ENCODE measurements at places on chromosomes 5 and 9. TPM values are rescaled to one million over a fixed set of nuclear protein-coding genes. Genes with fewer than 3 reads are reported as not detected.

- peak; percentile 51 for DNase-seq
Measured at GRCh38 chr9:76316069-76316468, 78.2 kb downstream of the RFK start.

- peak; percentile 80 for DNase-seq
Measured at GRCh38 chr9:128636024-128636390, 20.6 kb downstream of the DYNC2I2 start.

DNA sequence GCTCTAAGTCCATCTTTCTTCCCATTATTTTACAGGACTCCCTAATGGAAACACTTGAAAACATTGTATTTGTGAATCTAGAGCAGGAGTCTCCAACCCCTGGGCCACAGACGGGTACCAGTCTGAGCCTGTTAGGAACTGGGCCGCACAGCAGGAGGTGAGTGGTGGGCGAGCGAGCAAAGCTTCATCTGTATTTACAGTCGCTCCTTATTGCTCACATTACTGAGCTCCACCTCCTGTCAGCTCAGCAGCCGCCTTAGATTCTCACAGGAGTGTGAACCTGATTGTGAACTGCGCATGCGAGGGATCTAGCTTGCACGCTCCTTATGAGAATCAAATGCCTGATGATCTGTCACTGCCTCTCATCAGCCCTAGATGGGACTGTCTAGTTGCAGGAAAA, 111.0 kb downstream of the MED27 start:
- DNase-seq, result no peak

- DNase-seq, result no peak
Measured at GRCh38 chr5:32394981-32395380, 49.6 kb downstream of the ZFR start.

DNA sequence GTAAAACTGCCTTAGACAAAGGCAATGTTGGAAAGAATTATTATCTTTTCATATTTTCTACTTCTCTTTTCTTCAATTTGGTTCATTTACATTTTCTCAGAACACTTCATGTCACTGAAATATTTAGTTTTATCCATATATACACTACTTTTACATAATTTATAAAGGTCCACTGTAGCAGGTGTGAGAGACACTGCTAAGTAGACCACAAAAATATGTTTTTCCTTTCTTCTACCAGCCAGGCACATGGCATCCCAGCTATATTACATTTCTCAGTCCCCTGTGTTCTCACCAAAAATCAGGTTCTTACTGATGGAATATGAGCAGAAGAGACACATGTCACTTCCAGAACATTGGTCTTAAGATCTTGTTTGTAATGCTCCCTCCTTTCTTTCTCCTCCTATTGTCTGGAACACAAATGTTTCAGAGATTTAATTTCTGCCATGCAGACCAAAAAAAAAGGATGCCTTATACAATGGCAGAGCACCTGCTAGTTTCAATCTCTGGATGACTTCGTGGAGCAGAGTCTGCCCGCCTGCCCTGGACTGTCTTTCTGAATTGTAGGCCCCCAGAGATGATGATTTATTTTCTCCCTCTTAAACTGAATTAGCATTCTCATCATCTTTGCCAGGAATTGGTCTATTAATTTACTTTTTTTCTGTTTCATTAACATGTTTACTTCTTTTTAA, 125.4 kb upstream of the ACOT12 start:
- DNase-seq, result no peak

DNA sequence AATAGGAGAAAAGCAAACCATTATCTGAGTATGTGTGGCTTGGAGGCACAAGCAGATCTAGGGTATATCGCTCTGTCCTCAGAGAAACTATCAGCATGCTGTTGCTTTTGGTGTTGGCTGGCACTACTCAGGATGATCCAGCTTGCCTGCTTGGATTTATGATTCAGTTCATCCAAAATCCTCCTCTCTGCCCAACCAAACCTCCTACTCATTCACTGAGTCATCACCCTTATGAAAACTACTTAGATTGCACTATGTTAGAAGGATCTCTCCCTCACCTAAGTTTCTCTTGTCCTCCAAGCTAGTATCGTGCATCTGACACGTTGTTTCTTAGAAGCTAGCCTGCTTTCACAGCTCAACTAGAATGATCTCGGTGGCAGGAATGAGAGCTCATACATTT, 14.2 kb upstream of the ZBED3 start:
- no peak for DNase-seq

- no peak for DNase-seq
Measured at GRCh38 chr5:143558048-143558447, 154.6 kb upstream of the NR3C1 start.

DNA sequence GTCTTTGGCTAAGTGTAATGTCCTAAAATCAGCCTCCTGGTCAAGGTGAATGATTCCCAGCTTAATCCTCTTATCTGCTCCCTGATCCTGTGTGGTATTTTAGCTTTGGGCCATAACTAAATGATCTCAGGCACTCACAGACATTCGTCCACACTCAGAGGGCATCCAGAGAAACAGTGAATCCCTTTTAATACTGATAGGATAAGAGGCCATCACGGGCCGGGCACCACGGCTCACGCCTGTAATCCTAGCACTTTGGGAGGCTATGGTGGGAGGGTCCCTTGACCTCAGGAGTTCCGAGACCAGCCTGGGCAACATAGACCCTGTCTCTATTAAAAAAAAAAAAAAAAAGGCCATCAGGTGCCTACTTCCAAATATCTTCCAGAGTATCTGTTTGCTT, 6.3 kb downstream of the PDCL start:
- DNase-seq, result no peak

DNA sequence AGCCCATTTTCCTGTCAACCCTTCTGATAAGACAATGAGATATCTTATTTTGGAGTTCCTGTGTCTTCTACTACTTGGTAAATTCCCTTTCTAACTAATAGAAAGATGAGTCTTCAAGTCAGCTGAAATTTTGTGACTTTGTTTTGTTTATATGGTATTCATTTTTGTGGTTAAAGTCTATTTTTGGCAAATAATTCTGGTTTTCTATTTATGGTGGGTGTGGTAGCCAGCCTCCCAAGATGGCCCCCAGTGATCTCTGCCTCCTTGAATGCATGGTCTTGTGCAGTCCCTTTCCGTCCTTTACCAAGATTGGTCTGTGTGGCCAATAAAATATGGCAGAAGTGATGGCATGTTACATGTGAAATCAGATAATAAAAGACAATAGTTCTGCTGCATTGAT, 91.5 kb downstream of the NR3C1 start:
- no peak for DNase-seq

DNA sequence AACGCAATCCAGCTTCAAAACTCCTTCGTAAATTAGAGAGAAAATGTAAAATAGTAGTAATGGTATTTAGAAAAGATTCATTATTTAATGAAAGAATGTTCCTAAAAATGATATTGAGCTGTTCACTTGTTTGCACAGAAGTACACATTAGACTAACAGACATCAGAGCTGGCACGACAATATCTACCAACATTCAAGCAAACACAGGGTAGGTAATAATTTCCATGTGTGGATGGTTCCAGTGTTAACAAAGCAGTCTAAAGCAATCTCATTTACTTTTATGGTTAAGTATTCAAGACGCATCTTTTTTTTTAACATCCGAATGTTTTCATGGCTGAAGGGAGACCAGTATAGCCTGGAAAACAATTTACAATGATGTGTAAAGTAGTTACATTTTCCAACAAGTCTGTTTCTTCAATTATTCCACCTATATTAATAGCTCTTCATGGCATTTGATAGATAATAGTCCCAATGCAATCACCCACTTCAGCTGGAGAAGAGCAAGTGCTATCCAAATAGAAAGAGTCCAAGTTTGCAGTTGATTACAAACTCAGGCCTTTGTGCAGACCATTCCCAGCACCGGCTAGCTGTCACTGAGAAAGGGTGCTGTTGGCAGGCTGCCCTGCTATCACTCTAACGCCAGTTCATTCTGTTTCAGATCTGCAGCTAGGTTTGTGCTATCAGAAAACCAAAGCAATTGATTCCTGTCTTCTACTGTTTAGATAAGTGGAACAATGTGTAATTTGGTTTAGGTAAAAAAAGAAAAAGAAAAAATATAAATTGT, 458.8 kb downstream of the DTWD2 start:
- DNase-seq, result no peak

- DNase-seq, result no peak
Measured at GRCh38 chr5:160961038-160961437, 109.0 kb upstream of the ATP10B start.

GRCh38 chr5:494667-495255, 29.5 kb downstream of the SLC9A3 start:
- DNase-seq, result no peak

DNA sequence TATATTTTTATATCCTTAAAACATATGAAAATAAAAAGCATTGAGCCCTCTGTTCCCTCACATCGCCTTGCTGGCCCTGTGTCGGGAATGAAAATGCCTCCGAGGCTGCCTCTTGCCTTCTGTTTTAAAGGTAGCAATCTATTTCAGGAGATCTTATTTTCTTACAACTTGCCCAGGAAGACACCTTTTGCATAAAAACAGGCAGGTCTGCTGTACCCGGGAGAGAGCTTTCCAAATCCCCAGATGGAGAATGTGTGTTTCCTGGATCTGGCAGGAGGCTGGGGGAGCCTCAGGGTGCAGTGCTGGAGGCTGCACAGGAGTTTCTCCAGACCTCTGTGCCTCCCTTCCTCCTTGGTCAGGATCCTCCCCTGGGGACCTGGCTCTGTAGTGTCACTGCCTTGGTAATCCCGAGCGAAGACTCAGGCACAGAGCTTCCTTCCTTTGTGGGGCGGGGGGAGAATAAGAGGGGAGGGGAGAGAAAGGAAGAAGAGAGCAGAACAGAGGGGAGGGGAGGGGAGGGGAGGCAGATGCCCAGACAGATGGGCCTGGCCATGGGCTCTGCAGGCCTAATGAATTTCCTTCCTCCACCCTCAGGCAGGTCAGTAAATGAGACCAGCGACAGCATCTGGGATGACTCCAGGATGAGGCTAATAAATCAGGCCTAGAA, 104.0 kb upstream of the BOD1 start:
- no peak for DNase-seq

DNA sequence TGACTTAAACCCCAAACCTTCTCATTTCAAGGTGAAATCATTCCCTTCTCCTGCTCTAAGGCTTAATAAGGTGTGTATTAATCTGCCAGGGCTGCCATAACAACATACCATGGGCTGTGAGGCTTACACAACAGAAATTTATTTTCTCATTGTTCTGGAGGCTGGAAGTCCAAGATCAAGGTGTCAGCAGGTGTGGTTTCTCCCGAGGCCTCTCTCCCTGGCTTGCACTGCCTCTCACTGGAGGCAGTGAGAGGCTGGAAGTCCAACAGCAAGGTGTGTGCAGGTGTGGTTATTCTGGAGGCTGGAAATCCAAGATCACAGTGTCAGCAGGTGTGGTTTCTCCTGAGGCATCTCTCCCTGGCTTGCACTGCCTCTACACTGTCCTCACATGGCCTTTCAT, 280.3 kb upstream of the TUT7 start:
- DNase-seq, result no peak

- no peak for DNase-seq
Measured at GRCh38 chr9:127813686-127814226, 11.1 kb downstream of the FPGS start.

DNA sequence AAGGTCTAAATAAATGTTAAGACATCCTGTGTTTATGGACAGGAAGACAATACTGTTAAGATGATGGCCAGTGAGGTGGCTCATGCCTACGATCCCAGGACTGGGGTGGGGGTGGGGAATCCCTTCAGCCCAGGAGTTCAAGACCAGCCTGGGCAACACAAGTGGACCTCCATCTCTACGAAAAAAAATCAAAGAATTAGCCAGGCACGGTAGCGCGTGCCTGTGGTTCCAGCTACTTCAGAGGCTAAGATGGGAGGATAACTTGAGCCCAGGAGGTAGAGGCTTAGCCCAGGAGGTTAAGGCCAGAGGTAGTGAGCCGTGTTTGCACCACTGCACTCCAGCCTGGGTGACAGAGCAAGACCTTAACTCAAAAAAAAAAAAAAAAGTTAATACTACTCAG, 5.3 kb downstream of the ROR2 start:
- DNase-seq, result no peak

- no peak for DNase-seq
Measured at GRCh38 chr5:72245546-72245945, 74.5 kb downstream of the MRPS27 start.

- no peak for DNase-seq
Measured at GRCh38 chr9:4965174-4965821, 19.8 kb upstream of the JAK2 start.

- DNase-seq, result no peak
Measured at GRCh38 chr9:76562511-76562911, 103.5 kb downstream of the GCNT1 start.

DNA sequence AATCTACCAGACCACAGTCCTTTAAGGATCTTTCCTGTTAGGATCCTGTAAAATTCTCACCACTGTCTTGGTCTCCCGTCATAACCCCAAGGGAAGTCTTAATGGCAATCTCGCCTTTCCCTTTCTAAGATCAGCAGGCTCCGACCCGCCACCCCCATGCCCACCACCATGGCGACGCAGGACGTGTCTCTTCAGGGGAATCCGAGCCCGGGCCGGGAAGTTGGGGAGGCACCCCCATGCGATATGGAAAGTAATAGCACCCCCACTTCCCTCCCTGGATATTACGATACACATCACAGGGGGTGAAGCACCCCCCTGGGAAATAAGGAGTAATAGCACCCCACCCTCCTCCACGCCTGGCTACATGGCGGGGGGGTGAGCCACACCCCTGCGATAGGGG, 8.3 kb upstream of the STK32A start:
- no peak for DNase-seq

GRCh38 chr5:98805070-98805469, 31.6 kb downstream of the RGMB start:
- DNase-seq, result no peak

GRCh38 chr9:98615633-98616032, 93.1 kb downstream of the GABBR2 start:
- no peak for DNase-seq

Gene SLC6A18
- polyA plus RNA-seq, result not detected

Gene BTNL8
- not detected for polyA plus RNA-seq

Gene ZNF608
- polyA plus RNA-seq, result 20.0 TPM

Gene CBY3
- 0.38 TPM for polyA plus RNA-seq

Gene ZDHHC11B
- 0.83 TPM for polyA plus RNA-seq

Gene EMB
- 27.5 TPM for polyA plus RNA-seq

Gene SLC45A2
- polyA plus RNA-seq, result not detected

Gene NRG2
- 0.37 TPM for polyA plus RNA-seq

Gene TMEM8B
- 3.6 TPM for polyA plus RNA-seq

Measured in GM23338 (cell line).